D721Med (cell line): ENCODE measurements at places on chromosomes 6 and 20.

- no peak for DNase-seq
These were observed 256.6 kb upstream of the EPHA7 start for GRCh38 chr6:93675856-93676417.

DNA sequence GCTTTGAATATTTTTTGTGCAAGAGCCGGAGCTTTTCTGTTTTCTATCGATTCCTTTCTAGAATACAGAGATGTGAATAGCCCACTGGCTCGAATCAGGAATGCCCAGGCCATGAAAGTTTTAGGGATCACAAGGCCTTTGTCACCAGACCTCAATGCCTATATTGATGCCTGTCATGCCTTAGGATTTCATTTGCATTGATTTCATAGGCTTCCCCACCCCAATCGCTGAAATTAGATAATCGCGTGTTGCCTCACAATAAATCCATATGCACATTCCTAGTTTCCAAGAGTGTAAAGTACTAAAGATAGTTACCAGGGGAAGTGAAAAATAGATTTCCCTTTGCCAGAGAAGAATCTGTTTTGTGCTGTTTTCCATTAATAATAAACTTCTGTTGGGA is 150.8 kb downstream of the SASH1 start:
- no peak for DNase-seq

- DNase-seq = no peak
These were observed 29.9 kb upstream of the PLCB4 start for GRCh38 chr20:9038791-9039535.

DNA sequence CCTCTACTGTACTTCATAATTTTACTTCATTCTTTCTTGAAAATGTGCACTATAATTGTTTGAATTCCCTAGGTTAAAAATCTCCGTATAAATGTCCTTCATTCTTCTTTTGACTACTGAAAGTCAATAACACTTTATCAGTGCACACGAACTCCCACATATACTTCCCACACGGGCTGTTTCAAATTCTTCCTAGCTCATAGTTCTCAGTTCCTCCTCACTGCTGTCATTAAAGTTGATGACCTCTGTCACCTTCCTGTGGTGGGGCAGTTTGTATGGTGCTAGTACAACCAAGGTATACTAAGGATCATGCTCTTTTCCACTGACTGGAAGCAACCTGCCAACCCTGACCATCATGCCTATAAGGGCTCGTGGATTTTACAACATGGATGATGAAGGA is 40.0 kb upstream of the CD2AP start:
- DNase-seq = no peak

- no peak for DNase-seq
These were observed 33.0 kb downstream of the NUP153 start for GRCh38 chr6:17673543-17674254.

DNA sequence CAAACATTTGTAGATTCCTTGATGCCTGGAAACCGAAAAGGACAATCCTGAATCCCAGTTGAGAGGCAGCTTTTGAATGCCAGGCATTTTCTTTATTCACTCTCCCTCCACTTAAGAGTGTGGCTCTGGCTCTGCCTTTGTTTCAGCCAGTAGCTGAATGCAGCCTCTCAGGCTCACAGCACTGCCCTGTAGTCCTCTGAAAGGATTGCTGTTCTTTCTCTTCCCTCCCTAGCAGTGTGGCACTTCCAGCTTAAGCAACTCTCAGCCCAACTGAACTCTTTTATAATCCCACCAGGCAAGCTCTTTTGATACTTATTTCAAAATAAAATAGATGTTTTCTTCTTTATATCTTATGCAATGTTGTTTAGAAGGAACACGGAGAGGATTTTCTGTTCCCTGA is 415.6 kb downstream of the GJA1 start:
- DNase-seq = no peak

- DNase-seq = no peak
These were observed 16.8 kb downstream of the RPL7L1 start for GRCh38 chr6:42896178-42896719.

GRCh38 chr6:112024464-112024863 is 29.4 kb upstream of the CCN6 start:
- DNase-seq = no peak

DNA sequence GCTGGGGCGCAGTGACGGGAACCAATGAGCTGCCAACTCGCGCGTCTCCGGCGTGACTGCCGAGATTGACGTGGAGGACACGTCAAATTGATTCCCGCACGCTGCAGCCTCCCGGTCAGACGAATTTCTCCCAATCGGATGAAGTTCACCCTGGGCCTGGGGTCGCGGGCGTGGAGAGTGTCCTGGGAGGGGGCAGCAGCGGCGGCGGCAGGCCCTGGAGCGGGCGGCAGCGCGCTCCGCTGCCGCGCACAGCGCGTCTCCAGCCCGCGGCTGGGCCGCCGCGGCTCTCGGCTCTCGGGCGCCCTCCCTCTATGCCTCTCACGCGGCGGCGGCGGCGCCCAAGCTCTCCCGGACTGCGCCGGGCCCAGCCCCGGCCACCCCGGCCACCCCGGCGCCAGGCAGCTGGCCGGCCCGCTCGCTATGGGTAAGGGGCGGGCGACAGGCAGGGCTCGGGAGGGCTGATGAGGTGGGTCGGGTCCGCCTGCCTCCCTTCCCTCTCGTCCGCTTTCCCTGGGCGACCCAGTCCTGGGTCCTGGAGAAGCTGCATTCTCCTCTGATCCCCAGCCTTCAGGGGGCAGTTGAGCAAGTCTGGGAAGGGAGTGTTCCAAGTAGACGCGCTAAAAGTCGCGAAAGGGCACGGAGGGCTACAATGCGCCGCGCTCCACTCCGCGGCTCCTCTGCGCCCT is at the start of gene PAX1:
PAX1 (plus strand) TSS at position 90 of the 686 bp plus-strand sequence; CDS start at position 139, 49 bp downstream.
- DNase-seq = no peak

DNA sequence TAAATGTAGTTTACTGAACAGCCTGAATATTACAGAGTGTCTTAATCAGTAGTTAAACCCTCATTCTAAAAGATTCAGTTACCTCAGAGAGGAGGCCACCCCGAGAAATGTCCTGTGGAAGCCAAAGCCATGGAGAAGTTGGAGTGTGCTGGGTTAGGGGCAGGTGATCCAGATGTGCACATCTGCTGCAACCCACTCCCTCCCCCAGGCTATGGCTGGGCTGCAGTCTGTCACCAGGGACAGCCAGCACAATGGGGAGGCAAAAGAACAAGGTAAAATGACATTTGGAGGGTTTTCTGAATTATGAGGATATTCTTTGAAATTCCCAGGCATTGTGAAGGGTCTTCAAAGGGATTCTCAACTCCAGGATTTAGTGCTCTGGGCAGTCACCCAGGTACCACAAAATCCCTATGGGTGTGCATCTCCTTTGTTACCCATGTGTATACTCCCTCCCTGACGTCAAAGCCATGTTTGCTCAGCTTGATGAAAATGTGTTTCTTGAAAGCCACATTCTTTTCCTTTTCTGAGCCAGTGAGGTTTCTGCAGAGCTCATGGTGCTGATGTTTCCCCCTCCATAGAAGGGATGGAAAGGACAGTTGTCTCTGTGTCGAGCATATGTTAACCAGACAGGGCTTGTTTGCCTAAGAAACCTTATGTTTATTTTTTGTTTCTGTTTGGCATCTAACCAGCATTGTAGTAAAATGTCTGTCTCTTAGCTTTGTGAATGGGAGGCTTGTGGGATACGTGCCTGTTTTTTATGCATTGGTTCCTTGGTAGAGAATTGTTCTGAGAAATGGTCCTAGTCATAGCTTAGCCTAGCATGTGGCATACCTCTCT is 212.3 kb upstream of the TBX18 start:
- no peak for DNase-seq

DNA sequence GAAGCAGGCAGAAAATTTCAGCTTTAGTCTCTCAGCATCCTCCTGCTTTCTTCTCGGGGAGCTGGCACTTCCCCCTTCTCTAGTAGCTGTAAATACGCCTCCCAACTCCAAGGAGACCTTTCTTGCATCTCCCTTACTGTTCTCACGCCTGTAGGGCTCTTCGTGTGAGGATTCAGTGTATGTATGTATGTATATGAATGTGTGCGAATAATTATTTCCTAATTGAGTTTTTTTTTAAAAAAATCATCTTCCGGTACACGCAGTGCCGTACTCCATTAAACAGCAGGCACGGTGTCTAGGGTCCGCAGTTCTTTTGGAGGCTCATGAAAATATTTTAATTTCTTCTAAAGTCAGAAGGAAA is 85.4 kb downstream of the HFE start:
- no peak for DNase-seq

DNA sequence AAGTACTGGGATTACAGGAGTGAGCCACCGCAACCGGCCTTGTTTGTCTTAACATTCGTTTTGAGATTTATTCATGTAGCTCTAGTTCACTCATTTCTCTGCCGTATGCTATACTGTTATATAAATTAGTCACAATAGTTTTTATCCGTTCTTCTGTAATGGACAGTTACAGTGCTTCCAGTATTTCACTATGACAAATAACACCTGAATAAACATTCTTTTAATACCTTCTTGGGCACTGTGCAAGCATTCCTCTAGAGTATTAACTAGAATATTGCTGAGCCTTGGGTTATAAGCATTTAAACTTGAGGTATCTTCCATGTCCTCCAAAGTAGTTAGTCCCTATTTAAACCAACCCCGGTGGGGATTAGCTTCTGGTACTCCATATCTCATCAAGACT is 45.6 kb downstream of the STK38 start:
- no peak for DNase-seq

DNA sequence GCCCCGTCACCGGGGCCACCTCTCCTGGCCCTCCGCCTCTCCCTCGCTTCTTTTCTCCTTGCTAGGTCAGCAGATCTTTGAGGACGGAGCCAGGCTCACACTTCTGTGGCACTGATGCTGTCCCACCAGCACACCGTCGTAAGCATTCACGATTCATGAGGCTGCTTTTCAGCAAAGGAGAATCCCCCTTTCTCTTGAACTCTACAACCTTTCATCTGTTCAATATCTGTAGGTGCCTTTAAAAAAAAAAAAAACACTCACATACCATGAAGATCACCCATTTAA is 31.3 kb downstream of the ANKRD60 start:
- no peak for DNase-seq

DNA sequence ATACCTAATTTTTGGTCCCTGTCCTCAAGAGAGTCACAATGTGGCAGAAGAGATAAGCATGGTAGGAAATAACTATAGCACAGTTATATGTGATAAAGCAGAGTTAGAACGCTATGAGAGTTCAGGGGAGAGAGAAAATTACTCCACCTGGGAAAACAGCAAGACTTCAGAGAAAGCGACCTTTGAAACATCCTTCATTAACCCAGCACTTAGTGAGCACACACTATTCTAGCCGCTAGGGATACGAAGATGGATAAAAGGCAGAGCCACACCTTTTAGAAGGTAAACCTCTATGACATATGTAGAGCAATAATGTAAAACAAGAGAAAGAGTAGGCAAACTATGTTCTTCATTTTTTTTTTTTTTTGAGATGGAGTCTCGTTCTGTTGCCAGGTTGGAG is 264.3 kb downstream of the PTPRK start:
- DNase-seq = no peak

- no peak for DNase-seq
These were observed 166.8 kb downstream of the IBTK start for GRCh38 chr6:82080767-82081166.

DNA sequence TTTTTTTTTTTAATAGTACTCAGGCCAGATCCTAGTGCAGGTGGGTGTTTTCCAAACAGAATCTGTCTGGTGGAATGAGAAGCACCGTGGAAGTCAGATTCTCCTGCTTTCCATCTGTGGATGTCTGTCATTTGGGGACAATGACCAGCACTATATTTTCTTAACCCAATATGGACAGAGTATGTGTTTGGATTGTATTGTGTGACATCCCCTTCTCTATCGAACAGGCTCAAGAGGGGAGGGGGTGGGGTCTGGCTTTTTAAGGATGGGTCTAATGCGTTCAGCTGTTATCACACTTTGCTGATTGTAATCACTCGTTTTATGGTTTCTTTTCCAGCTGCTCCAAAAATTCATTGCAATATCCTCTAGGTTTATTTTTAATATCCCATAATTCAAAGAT is 197.5 kb upstream of the CEP162 start:
- no peak for DNase-seq

GRCh38 chr20:10594296-10594868 is 79.4 kb downstream of the JAG1 start:
- DNase-seq = no peak

GRCh38 chr6:90314514-90314913 is 17.9 kb upstream of the BACH2 start:
- no peak for DNase-seq

- peak; percentile 41 for DNase-seq
These were observed 31.0 kb downstream of the GLO1 start for GRCh38 chr6:38671885-38672467.

GRCh38 chr6:137531376-137532092 is 37.3 kb upstream of the OLIG3 start:
- no peak for DNase-seq

- DNase-seq = no peak
These were observed 34.8 kb downstream of the CEP57L1 start for GRCh38 chr6:109130065-109130464.

- no peak for DNase-seq
These were observed 29.9 kb downstream of the JPH2 start for GRCh38 chr20:44157061-44157460.

DNA sequence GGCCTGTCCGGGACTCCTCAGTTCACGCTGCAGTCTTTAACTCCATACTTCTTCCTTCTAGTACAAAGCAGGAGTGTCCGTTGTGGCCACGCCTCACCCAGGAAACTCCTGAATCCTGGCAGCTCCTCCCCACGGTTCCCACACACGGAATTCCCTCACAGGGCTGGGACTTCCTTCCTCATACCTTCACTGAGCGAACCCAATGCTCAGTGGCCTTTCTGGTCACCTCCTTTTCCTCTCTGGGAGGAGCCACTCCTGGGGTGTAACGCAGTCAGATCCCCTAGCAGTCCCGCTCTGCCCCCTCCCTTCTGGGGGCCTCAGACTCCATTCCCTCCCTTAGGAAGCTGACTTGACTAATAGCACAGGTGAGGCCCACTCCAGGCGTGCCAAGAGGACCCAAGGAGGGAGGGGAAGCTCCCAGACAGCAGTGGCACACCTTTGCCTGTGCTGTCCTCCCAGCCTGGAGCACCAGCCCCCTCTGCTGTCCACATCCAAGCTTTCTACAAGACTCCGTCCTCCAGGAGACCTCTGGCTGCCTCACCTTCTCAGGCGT is at the start of gene SLC52A3:
SLC52A3 (minus strand) TSS at position 75 of the 553 bp plus-strand sequence. CDS start 2,726 bp downstream, outside the sequence.
- DNase-seq = no peak

GRCh38 chr6:39902136-39902535 is 32.1 kb downstream of the MOCS1 start:
- DNase-seq = no peak

GRCh38 chr6:7188492-7188891 is 80.7 kb downstream of the RREB1 start:
- no peak for DNase-seq

- no peak for DNase-seq
These were observed 129.3 kb upstream of the PDE7B start for GRCh38 chr6:135722190-135722589.

DNA sequence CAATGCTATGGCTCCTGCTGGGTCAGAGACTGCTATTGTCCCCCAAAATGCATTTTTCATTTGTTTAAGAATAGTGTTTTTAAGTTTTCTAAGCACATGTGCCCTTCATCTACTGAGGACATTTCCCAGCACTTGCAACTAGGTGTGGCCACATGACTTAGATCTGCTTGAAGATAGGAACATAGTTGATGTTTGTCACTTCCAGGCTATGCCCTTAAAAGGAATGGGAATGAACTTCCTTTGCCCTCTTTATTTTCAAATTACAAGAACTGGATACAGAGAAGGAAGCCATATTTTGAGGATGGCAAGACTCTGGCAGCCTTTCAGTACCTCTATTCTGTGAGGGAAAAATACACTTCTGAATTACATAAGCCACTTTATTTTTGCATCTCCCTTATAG is 203.0 kb upstream of the TFAP2D start:
- DNase-seq = no peak
